ENCODE measurements at places on chromosomes 7 and 10.
A peak's percentile ranks its signal among the peaks of the same experiment; 100 is the strongest.

GRCh38 chr7:119572541-119572940, 700.4 kb upstream of the KCND2 start:
- no peak for DNase-seq

DNA sequence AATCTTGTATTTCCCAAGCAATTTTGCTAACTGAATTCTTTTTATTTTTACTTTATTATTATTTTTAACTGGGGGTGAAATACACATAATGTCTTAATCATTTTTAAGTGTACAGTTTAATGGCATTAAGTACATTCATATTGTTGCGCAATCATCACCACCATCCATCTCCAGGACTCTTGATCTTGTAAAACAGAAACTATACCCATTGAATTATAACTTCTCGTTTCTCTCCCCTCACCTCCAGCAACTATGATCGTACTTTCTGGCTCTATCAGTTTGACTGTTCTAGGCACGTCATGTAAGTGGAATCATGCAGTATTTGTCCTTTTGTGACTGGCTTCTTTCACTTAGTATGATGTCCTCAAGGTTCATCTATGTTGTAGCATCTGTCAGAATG, 108.8 kb downstream of the ARL5B start:
- DNase-seq, result no peak

GRCh38 chr10:60536529-60537114, 146.9 kb upstream of the ANK3 start:
- peak; percentile 34 for DNase-seq

DNA sequence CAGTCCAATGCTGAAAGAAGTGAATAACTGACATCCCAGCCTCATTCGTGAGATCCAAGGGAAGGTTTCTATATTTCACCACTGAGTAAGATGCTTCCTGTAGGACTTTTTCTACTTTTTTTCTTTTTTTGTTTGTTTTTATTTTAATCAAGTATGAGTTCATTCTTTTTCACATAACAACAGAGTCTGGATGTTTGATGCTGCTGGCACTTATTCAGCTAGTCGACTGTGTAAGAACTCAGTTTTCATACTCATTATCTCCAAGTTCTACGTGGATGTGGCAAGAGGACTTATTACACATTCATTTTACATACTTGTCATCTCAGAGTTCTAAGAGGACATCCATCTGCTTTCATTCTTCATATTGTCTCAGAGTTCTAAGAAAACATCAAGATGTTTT, 86.9 kb downstream of the CPXM2 start:
- no peak for DNase-seq

DNA sequence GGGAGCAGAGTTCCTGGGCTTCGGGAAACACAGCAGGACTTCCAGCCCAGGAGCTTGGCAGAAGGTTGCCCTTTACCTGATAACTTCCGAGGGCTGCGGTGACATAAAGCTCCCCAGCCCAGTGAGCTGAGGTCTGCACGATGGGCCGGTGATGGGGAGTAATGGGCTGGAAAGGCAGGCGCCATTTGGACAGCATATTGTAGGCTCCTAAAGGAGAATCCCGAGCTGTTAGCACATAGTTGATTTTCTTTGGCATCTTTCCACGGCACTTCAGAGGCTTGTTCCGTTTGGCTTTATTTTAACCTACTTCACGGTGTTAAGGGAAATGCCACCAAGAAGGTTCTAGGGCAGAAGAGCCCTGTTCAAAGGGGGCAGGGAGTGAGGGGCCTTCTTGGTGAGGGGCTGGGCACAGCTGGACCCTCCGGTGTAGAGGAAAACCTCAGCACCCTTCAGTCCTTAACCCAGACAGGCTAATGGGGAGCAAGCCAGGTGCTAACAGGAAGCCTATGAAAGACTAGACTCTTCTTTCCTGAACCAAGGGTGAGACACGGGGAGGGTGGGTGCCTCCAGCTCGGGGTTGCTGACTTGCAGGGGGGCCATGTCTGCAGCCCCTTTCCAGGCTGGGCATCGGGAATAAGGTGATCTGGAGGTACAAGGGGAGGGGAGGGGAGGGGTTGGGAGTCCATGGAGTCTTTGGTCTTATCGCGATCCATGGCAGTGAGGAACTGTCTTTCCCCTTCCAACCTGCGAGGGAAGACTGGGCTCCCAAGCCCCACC, 347.7 kb downstream of the GLRX3 start:
- DNase-seq, result no peak

DNA sequence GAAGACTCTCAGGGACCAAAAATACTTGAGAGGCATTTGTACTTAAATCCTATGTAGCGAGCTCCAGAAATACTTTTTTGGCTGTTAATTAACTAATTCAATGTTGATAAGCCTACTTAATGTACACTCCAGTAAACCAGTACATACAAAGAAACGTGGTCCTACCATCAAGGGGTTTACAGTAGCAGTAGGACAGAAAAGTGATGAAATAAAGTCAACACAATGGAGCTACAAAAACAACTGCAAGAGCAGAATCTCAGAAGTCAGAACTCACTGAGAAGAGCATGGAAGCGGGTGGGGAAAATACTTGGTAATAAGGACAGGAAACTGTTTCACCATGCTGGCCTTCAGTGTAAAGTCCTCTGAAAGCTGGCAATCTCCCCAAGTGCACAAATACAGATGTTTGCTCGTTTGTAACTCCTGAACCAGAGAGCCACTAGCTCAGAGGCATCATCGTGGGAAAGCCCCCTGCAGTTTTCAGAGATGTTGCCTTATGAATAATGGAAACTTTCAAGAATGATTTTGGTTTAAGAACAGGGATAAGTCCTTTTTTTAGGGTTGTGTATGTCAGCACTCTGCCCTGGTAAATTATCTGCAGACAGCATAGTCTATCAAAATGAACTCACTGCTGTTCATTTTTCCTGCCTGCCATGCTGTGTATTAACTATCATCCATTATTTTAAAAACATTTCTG, 233.2 kb downstream of the SORCS1 start:
- no peak for DNase-seq

DNA sequence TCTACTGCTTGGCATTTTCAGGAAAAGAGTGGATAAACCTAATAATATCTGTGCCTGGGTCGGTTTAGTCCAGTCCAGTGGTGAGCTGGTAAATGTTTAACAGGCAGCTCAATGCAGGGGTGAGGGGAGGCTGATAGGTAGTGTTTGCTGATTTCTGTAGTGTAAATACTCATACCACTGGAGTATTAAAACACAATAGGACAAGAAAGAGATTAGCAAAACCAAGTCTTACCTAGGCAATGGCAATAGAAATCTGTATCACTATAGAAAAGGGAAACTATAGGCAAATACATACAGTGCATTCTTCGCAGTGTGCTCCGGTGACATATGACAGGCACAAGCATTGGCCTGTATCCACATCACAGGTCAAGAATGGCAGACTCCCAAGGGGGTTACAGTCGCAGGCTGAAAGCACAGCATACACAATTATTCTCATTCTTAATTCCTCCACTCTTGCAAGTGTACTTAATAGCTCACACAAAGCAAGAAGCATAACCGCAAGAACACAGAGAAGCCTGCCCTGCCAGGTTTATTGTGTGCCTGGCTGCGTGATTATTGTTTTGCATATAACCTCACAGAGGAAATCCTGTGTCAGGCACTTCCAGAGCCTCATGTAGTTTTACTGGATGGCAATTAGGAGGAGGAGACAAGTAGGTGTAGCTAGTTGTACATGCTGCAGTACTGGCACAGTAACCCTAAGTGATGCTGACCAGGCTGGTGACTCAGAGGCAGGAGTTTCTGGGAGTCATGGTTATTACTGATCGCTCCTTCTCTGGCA, 35.0 kb downstream of the LAMB4 start:
- no peak for DNase-seq

DNA sequence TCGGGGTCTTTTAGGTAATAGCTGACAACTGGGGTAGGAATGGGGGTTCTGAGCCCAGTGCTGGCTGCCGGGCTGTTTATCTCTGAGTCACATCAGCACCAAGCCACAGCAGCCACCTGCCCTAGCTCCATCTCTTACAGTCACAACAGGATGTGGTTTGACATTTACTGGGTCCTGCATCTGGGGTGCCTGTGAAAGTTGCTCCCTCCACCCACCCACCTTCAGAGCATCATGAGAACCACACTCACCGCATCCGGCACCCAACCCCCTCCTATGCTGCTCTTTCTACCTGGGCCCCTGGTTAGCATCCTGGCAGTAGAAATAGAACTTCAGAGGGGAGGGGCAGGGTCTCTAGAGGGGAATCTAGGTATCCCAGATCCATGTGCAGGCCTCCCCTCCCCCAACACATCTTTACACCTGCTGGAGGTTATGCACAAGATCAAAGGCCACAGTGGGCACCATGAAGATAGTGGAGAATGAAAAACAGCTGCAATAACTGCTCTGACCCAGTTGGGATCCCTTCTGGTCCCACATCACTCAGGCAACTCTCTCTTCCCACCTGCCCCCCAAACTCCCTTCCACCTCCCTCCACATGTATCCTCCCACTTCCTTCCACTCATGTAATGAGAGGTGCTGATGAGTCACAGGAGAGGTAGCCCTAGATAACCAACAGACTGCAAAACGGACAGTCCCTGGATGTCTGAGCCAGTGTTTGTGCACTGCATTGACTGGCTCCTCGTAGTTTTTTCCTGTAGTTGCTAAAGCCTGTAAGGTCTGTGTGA, 38.2 kb downstream of the PRSS2 start:
- peak; percentile 97 for DNase-seq

DNA sequence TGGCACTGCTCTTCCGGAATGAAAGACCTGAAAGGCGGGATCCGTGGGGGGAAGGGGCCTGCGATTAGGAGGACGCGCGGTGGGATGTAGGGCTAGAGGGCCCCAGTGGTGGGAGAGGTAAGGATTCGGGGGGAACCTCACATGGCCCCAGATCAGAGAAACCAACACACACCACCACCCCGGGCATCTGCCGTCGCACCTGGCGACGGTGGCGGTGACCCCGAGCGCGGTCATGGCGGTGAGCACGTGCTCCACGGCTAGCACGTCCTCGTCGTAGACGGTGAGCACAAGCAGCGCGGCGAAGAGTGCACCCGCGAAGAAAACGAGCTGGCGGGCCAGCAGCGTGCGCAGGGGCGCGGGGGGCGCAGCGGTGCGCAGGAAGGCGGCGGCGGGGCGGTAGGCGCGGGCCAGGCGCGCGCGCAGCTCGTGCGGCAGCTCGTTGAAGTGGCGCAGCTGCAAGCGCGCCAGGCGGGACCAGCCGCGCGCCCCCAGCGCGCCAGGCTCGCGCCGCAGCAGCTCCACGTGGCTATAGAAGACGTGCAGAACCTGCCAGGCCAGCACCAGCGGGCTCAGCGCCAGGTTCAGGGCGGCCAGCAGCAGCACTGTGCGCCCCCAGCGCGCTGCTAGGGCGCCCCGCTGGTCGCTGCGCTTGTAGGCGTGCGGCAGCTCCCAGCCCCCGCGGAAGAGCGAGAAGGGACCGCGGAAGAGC, 5.7 kb downstream of the ATG9B start:
- DNase-seq, result peak; percentile 26

DNA sequence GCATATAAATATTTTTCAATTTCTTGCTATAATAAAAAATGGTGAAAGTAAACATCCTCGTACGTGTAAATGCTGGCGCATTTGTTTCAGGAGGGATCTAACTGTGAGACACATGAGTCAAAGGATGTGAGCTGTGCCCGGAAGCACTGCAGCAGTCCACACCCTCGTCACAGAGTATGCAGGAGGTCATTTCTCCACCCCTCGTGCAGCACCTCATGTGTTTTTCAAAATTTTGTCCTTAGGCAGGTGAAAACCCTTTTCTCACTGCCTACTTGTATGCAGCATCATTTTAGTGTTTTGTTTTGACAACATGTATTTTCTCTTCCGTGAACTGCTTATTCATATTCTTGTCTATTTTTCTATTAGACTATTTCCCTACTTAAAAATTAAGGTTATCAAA, 162.7 kb downstream of the AVL9 start:
- no peak for DNase-seq

GRCh38 chr10:69055241-69055640, 32.7 kb upstream of the SRGN start:
- no peak for DNase-seq

GRCh38 chr7:151095828-151096475, 9.7 kb downstream of the AGAP3 start:
- no peak for DNase-seq

DNA sequence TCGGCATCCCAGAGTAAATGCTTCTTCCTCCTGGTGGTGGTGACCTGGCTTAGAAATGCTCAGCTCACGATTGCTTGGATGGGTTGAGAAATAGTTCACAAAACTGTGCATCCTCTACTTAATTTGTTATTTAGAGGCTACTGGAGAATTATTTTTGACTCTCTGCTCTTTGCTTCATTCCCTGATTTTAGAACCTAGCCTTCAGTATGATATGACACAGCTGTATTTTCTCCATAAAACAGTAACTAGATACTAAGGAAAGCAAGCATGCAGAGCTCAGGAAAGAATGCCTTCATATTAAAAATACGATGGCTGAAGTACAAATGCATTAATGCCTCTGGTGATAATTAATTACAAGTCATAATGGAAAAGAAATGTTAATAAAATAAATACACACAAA, 602.0 kb upstream of the COBL start:
- DNase-seq, result no peak

DNA sequence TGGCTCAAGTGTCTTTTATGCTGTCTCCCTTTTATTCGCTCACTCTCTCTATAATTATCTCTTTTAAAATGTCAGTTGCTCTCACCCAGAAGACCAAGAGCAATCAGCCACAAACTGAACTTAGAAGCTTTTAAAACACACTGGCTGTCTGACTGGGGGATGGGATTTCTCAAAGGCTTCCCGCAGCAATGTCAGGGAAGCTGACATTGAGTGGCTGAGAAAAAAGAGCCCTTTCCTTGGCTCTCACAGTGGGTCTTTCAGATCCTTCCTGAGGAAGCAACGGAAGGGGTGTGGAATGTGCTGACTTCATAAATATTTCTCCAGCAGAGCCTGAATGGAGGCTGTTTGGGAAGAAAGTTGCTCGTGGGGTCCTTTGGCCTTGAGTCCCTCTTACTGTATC, 445.7 kb upstream of the C7orf33 start:
- no peak for DNase-seq

GRCh38 chr7:142791502-142791901, 20.7 kb downstream of the PRSS2 start:
- DNase-seq, result no peak

DNA sequence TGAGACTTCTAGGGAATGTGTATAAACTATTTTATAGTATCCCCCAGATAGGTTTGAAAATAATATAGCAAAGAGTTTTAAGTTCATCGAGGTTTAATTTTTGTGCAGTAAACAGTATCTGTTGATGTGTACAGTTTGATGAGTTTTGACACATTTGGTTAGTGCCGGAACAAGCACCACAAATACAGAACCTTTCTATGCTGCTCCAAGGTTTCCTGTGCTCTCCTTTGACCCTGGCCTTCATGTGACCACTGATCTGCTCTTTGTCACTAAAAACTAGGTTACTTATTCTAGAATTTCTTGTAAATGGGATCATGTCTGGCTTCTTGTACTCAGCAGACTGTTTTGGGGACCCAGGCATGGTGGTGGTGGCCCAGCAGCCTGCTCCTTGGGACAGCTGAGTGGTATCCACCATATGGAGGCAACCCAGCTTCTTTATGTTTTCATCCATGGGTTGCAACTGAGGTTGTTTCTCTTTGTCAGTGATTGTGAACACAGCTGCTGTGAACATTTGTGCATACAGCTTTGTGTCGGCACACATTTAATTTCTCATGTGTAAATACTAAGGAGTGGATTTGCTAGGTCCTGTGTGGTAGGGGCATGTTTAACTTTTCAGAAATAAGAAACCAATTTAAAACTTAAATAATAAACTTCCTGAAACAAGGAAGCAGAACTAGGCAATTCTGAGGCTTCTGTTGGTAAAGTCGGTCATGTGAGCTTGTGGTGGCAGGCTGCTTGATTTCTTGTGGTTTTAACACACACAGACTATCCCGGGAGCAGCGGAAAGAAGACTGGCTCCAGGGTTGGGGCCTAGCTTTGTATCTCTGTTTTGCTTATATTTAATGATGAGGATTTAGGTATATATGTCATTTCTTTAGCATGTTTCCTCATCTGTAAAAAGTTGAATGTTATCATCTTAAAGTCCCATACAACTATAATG, 219.4 kb downstream of the ABCA13 start:
- no peak for DNase-seq

Measured in CD4-positive, alpha-beta T cell treated with Interleukin-15 for 4 hours (primary cell).